ENCODE measurements at places on chromosomes 12 and 14.
A peak's percentile ranks its signal among the peaks of the same experiment; 100 is the strongest.

DNA sequence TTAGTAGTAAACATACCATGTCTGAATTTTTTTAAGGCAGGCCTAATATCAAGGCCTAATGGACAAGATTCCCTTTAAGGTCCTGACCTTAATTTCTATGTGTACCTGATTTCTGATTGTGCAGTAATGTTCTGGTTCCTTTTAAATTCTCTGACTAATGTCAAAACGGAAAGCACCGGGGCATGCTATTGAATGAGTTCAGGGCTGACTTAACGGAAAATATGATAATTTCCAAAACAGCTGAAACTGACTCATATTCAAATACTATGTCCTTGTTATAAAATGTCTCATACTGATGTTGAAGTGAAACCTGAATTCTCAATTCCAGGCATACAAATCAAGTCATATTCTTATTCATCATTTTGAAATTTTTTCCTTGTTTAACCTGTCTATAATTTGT lies 6.7 kb downstream of the TAS2R43 start:
- DNase-seq, result no peak

DNA sequence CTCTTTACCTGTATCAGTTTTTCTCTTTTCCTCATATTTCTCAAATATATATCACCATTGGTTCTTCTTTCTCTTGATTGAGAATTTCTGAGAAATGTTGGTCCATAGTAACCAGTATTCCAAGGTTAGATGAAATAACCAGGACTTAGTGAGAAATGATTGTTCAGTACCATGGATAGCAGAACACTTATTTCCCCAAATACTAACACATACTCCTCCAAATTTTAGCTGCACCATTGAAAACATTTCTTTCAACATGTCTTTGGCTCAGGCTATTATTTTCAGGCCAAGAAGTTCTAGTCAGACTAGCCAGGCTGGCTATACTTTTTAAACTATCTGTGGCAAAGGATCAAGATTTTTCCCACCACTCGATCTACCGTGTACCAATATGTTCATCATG lies 113.3 kb downstream of the PTPRO start:
- DNase-seq, result no peak

DNA sequence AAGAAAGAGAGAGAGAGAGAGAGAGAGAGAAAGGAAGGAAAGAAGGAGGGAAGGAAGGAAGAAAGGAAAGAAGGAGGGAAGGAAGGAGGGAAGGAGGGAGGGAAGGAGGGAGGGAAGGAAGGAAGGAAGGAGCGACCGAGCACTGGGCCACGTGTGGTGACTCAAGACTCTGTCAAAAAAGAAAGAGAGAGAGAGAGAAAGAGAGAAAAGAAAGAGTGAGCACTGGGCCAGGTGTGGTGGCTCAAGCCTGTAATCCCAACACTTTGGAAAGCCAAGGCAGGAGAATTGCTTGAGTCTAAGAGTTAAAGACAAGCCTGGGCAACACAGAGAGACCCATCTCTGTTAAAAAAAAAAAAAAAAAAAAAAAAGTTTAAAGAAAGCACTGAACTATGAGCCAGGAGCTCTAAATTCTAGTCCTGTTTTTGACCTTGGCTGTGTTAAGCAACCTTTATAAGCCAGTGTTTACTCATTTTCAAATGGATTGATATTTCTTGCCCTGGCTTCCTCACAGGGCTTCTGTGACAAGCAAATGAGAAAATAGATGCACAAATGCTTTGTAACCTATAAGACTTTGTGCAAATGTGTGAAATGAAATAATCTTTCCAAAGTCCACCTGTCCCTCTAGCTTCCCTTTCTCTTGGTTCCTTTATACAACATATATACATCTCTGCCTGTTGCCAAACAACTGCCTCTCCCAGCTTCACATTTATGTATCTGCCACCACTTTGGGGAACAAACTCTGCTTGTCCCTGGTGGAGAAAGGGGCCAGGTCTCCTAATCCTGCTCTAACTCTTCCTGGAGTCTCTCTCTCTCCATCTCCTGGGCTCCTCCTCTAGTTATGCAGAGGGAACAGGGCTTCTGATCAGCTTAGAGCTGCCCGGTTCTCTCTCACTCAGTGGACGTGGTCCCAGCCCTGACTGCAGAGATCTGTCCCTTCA lies 16.1 kb upstream of the PLEKHG6 start:
- DNase-seq, result no peak

- DNase-seq, result no peak
Measured at GRCh38 chr12:105665366-105665765, 334.9 kb downstream of the C12orf75 start.

GRCh38 chr14:29895591-29896083 lies 32.0 kb downstream of the PRKD1 start:
- DNase-seq, result no peak

- DNase-seq, result no peak
Measured at GRCh38 chr14:69671365-69672030, 60.1 kb downstream of the SUSD6 start.

- DNase-seq, result peak; percentile 94
Measured at GRCh38 chr14:91154851-91155625, 41.2 kb downstream of the DGLUCY start.

DNA sequence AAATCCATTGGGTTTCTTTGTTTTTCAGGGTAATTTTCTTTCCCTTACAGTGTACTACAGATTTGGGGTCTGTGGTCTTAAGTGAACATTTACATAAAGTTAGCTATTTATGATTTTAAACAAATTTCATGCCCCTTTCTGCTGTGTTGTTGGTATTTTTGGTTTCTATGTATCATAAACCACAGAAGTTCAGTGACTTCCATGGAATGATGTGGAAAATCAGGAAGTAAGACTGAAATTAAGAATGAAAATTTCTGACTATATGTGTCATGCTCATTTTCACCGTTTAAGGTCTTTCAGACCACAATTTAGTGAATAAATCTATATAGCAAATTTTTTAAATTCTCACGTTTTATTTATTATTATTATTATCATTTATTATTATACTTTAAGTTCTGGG lies 31.7 kb downstream of the ETV6 start:
- no peak for DNase-seq

GRCh38 chr12:69534389-69534822 lies 50.9 kb upstream of the CCT2 start:
- peak; percentile 57 for DNase-seq

- no peak for DNase-seq
Measured at GRCh38 chr14:103480595-103480994, 42.0 kb downstream of the CKB start.
